ENCODE measurements at places on chromosomes 7 and 10.

DNA sequence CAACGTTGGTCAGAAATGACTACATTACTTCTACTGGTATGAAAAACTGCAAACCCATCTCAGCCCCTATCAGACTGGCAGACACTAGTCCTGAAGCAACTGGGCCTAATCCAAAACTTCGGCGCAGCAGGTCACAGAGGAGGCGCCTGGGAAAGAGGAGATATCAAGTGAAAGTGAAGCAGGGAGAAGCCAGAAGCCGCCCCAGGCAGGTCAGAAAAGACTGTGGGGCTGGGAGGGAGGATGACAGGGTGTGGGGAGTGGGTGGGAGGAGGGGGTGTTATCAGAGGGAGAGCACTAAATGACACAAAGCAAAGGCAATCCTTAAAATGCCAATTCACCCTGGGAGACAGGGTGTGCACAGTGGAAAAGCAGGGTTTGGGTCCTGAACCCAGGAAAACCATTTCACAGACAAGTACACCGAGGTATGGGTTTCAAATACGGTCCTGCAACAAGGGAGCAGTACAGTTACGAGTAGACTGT is 731 bp downstream of the CHCHD3 start:
- DNase-seq: no peak

DNA sequence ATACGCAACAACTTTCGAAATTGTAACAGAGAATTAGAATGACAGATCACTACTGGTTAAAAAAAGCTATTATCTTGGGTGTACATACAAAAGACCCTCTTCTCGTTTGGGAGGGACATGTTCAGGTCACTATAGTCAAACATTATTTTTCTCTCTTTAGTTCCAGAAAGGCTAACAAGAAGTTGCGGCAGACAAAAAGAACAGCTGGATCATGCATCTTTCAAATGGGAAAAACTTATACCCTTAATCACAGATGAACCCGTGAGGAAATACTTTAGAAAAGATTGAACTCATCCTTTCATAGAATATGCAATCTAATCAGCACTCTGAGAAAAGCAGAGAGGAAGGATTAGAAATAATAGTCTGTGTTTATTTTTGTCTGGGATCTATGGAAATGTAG is 72.5 kb downstream of the EVX1 start:
- no peak for DNase-seq

GRCh38 chr10:69172241-69172982 is 7.6 kb upstream of the SUPV3L1 start:
- DNase-seq: no peak

DNA sequence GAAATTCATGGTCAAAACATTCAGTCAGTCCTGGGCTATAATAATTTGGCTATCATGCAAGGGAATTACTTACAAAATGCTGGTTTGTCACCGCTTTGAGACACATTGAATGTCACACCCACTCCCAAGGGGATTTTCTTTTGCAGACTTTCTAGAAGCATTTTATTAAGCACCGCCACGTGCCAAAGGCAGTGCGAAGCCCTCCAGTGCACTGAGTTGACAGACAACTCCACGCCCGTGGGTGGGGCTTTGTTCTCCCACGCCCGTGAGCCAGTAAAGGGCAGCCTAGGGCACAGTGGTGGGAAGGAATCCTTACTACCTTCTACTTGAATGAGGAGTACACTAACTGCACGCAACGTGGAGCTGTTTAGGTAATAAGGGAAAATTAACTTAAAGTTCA is 515.8 kb downstream of the KCNMA1 start:
- DNase-seq: no peak

GRCh38 chr10:12748186-12748585 is 253.3 kb downstream of the CCDC3 start:
- no peak for DNase-seq

GRCh38 chr10:71921324-71922027 is 42.7 kb upstream of the CHST3 start:
- DNase-seq: no peak

GRCh38 chr10:11325817-11326216 is 285.6 kb downstream of the USP6NL start:
- DNase-seq: no peak

DNA sequence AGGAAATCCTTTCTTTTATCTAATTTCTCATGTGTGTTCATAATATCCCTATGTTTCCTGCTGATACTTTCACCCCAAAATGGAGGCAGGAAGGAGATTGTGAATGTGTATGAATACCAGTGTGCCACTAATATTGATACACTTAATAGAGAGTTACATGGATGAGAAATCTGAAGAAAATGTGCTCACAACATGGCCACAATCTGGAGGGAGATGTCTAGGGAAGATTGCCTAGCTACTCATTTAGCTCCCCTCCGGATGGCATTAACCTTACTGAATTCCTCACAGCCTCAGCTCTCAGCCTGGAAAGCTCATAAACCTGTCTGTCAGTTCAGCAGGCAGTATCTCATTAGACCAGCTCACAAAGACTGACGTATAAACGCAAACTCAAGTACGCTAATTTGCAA is 23.4 kb upstream of the DMTF1 start:
- DNase-seq: no peak

DNA sequence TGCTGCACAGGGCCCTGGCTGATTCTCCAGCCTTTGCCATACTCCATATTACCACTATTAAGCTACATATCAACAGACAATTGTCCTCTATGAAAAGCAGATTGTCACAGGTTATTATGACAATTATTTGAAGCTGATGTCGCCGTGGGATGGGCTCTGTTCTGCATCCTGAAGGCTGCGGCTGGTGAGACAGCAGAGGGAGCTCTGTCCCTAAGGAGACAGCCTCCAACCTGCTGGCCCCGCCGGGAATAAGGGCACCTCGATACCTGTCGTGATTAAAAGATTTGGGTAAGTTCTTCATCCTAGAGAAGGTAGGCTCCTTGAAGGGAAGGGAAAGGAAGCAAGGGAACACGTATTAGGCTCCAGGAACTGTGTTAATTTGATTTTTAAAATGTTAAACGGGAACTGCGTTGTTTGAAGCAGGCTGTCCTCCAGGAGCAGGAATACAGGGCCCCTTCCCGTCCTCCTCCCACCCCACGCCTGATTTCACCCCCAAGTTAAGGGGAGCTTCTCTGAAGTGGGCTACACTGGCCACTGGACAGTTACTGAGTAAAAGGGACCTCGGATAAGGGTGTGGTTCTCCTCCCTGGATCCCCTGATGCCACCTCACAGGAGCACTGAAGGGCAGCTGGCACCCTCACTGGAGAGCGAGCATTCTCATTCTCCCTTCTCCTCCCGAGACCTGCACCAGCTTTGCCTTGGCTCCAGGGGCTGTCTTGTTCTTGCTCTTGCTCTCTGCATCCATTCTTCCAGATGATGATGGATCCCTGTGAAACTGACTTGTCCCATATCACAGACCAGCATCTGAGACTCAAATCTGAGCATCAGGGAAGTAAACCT is 11.8 kb upstream of the TIAL1 start:
- DNase-seq: no peak

GRCh38 chr10:84225427-84226173 is at the start of gene LRIT2:
TSS of gene LRIT2 (minus strand) at chr10:84225544. CDS start at chr10:84225520, 24 bp downstream.
- DNase-seq: no peak

DNA sequence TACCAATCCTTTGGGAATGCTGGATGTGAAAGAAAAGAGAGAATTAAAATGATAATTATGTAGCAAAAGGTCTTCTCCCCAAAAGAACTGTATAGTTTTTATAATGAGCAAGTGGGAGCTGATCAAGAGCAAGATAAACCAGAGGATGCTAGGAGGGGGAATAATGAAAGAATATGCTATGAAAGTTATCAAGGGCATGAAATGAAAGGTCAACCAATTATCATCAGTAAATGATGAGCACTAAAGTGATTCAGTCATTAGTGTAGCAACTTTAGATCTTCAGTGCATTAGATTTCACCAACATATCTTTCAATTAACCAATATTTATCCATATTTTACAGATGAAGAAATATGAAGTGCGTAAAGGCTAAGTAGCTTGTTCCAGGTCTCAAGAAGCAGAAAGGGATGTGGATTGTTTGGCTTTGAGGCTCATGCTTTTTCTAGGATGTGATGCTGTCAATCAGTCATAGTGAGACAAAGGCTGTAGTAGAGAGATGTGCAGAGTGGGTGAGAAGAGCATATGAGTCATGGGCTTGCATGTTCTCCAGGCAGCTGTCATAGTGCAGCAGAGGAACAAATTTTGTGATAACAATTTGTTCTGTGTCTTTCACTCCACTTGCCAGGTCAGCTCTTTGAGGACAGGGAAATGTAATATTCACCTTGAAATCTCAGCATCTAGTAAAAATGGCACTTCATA is 5.7 kb upstream of the OR2F2 start:
- DNase-seq: no peak

- DNase-seq: no peak
Measured at GRCh38 chr7:69674701-69675182, 76.5 kb downstream of the AUTS2 start.

DNA sequence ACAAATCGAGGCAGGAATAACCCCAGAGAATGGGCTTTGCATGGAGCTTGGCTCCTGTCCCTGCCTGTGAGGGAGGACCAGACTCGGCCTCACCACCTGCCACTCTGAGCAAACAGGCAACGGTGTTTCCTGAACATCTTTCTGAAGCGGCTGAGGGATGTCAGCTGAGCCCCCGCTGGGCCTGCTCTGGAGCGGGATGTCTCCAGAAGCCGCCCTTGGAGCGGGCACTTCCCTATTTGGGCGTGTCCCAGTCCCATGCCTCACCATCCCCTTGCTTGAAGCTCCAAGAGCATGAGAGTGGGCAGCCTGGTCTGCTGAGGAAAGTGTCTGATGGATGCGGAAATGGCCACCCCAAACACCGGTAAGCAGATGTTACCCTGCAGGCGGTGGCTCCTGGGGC is 10.2 kb downstream of the ALKBH4 start:
- no peak for DNase-seq

- no peak for DNase-seq
Measured at GRCh38 chr7:131109011-131109758, 218.5 kb upstream of the MKLN1 start.

DNA sequence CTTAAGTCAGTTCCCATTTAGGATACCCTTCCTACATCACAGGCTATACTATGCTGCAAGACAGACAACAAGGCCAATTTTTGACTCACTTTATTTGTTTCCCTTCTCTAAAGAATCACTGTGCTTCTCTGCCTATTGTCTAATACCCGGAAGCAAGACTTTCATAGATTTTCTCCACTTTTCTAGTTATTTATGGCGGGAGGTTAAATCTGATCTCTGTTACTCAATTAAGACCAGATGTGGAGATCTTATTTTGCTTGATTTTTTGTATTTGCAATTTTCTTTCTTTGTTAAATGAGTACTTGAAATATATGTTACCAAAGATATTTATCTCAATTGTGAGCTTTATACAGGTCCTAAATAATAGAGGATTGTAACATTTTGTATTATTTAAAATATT is 511.5 kb downstream of the ATRNL1 start:
- no peak for DNase-seq

DNA sequence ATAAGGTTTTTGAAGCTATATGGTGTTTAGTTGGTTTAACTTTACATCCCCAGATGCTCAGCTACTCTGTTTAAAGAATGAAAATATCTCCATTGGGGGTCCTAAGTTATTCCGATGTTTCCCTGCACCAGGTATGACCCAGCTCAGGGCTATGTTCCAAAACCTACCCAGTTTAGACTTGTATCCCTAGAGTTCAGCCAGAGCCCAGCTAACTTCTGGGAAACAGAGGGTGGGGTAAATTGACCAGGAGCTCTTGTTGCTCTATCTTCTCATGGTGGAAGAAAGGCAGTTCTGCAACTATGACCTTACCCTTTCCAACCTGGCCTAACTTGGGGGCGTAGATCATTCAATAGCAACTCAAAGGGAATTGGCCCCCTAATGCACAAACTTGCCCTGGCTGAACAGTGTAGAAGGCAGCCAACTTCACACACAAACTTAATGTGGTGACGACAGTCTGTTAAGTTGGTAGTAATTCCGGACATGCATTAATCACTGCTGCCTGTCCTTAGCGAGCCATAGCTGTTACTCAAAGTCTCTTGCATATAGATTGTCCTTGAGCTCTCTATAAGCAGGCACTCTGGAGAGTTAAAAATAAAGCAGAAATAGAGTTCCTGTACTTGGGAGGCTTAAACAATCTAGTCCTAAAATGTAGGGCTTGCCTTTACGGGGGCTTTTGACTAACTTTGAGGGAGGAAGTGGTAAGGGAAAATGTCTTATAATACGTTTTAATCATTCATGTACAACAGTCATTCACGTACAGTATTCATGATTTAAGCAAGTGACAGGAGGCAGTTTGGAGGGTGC is 5.3 kb upstream of the ZNRF2 start:
- DNase-seq: no peak

DNA sequence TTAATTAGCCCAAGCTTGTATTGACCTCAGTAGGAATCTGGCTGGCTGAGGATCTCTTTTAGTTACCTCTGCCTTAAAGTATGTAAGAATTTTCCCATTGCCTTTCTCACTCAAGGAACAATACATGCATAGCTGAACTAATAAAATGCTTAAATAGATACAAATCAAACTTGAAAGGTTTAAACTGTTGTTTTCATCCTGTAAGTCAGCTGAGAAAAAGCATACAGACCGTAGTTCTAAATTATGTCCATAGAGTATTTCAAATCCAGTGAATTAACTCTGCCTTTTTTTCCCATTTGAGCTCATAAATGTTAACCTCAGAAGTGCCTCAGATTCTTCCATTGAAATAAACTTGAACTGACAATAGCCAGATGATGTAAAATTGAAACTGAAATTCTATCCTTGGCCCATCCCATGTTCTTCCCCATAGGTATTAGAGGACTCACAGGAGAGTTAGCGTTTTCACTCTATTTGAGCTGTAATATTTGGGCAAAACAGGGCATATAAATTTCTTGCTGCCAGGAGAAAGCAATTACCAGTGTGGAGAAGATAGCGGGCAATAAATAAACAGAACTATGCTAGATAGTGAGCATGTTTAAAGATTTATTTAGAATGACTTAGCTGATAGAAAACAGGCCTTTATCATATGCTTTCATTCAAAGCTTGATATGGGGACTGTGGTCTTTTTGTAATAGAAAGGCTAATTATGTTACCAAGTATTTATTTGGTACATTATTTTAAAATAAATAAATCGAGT is 163.7 kb downstream of the WNT2 start:
- no peak for DNase-seq

GRCh38 chr10:114281461-114281860 is 42.4 kb downstream of the VWA2 start:
- DNase-seq: no peak

DNA sequence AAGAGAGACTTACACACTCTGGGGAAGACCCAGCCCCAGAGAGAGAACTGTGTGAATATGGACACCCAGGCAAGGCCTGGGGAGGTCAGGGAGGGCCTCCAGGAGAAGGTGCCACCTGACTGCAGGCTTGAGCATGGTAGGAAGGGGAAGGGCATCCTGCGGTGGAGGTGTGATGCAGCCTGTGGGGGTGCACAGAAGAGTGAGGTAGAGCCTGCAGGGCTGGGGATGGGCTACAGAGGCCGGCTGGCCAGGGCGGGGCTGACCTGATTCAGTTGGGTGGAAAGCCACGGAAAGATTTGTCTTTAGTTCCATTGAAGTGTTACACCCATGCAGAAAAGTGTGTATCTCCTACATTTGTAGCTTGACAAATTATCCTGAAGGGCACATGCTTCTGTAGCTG is 47.6 kb downstream of the ZMIZ1 start:
- no peak for DNase-seq
